H54 (cell line): ENCODE measurements at places on chromosomes 11 and 22.
A peak's percentile ranks its signal among the peaks of the same experiment; 100 is the strongest.

- no peak for DNase-seq
Measured at GRCh38 chr22:46071451-46072109, 78.7 kb upstream of the PPARA start.

GRCh38 chr11:95732930-95733602 lies 56.5 kb downstream of the FAM76B start:
- no peak for DNase-seq

DNA sequence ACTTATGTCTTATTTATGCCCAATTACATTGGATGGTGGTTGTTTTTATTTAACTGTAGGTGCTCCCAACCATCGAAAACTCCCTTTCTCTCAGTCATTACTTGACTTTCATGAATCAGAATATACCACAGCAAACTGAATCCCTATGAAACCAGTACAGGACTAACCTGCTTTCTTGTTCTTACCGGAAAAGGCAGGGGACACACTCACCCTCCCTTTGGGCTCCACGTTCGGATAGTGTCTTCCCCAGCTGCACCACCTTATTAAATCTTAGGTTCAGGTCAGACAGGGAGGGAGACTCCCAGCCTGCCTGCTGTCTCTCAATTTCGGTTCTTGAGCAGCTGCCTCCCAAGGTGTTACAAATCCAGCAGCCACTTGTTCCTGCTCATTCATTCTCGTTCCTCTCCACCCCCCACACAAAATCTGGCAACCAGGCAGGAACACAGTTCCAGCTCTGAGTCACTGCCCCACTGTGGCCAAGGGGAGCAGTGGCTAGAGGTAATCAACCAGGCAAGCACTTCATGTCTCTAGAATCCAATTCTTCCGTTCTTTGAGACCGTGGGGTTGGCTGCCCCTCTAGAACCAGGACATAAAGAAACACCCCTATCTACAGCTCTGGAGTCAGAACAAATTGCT lies 133.0 kb downstream of the PLEKHA7 start:
- DNase-seq = peak; percentile 46

- peak; percentile 14 for DNase-seq
Measured at GRCh38 chr11:43825217-43825816, 55.3 kb upstream of the ALKBH3 start.

DNA sequence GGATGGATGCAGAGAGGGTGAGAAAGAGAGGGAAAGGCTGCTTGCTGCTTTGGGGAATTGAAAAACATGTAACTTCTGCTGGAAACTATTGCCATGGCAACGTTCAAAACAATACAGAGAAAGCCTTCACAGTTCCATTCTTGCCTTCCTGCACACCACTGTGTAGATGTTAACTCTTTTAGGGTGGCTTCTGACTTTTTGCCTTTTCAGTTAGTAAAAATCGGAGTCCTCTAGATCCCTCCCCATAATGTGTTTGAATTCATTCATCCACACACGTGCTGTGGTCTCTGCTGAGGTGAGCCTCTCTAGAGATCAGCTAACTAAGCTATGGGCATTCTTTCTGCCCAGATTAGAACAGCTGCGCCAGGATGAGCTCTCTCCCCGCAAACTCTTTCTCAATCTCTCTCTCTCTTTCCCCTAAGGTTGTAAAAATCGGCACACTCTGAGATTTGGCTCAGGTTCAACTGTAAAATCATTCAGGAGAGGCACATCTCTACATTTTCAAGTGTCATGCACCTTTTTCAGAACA lies 1178.3 kb downstream of the LRRC4C start:
- no peak for DNase-seq

DNA sequence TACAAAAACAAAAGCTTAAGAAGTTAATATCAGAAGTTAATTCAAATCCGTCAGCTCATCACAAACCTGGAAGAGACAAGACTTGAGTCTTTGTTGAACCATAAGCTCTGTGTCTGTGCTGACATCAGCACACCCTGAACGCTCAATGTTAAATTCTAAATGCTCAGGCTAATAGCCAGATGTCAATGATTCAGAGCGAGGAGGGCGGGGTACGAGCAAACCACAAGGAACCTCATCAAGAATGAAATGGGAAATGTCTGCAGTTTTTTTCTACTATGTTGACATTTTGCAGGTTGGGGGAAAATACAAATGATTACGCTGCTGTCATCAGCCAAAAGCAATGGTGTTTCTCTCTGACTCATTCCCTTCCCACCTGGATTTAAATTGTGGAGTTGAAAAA lies 1057.2 kb downstream of the NTM start:
- DNase-seq = no peak

DNA sequence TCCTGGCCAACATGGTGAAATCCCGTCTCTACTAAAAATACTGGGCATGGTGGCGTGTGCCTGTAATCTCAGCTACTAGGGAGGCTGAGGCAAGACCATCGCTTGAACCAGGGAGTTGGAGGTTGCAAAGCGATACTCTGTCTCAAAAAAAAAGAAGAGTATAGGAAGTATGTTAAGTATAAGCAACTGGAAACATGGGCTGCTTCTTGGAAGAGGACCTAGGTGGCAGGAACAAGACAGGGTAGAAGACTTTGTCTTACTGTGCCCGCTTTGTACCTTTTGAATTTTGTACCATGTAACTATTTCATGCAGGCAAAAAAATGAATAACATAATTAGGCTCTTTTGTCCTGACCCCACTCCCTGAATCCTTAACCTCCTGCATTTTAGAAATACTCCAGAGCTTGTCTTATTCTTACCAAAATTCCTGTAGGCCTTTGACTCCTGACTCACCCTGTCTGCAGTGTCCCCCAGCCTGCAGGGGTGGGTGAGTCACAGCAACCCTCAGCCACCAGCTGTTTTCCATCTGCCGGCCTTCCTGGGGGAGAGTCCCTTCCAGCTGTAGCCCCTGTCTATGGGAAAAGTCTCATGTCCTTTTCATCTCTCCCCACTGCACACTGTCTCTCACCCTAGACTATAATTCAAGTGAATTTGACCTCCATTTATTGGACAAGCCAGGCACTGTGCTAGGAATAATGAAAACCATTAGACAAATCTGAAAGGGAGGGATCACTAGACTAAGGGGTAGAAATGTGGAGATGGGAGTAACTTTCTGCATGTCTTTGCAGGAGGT lies 41.8 kb downstream of the TXN2 start:
- peak; percentile 87 for DNase-seq

DNA sequence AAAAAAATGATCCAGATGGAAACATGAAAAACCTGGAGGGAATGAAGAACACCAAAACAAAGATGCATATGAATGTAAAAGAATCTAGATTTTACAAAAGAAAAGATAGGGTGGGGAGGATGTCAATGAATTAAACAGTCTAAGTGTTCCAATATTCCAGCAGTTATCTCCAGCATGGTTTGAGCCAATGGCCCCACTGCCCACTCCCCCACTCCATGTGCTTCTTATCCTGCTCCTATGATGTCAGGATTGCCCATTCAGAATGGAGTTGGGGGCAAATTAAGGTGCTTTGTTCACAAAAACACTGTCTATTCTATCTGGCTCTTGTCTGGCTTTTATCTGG lies 1.2 kb upstream of the OR52K1 start:
- no peak for DNase-seq
